Stimulated activated naive CD4-positive, alpha-beta T cell (primary cell): ENCODE measurements at places on chromosomes 2 and 18.
A peak's percentile ranks its signal among the peaks of the same experiment; 100 is the strongest.

GRCh38 chr2:98823196-98824170 lies 92.6 kb upstream of the MGAT4A start:
- DNase-seq: no peak

DNA sequence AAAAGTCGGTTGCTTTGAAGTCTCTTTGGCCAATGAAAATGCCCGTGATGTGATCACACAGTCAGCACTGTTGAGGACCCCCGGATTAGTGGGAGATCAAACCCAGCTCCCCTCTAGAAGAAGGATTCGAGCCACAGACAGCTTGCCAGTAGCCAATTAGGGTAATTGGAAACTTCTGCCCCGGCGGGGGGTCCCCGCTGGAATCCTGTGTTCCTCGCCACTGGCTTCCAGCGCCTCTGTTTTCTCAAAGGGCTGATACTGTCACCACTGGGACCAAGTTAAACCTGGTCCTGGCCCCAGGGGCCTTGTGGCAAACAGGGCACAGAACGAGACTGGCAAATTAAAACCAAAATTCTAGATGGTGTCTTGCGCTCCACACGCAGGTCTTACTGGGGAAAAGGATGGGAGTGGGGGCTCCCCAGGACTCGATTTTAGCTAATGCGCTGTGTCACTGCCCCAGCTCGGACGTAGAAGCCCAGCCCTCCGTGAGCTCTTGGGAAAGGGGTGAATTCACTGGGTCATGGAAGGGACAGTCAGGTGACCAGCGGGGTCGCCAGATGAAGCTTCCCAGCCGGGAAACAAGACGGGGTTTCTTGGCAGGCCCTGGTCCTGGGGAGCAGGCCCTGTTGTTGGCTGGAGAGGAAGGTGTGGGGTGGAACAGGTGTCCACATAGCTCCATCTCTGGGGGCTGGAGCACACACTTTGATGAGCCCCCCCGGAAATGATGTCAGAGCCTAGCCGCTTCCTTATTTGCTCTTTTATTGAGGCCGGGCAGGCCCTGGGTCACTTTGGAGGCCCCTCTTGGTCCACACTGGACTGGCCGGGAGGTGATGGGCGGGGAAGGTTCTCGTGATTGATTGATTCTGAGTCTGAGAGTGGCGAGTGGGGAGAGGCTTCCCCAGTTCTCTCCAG lies 90.2 kb downstream of the SMAD7 start:
- DNase-seq: no peak

GRCh38 chr2:128444816-128445522 lies 126.3 kb upstream of the HS6ST1 start:
- no peak for DNase-seq

DNA sequence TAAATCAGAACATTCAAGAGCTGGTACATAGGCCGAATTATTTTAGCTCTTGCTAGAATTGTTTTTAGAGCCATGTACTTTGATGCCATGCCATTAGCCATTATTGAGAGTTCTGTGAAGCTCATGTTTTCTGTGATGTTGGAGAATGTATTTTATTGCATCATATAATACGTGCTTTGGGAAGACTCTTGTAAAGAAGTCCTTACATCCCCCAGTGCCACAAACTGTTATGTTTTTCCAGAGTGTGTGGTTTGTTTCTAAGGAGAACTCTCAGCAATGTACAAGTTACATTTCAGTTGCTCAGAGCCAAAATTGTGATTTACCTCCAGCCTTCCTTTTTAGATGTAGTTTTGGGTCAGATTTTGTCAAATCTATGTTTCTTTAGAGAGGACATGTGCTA lies 148.6 kb downstream of the HAUS1 start:
- DNase-seq: no peak

- peak; percentile 14 for DNase-seq
Measured at GRCh38 chr2:101150306-101151145, 656 bp downstream of the TBC1D8 start.

DNA sequence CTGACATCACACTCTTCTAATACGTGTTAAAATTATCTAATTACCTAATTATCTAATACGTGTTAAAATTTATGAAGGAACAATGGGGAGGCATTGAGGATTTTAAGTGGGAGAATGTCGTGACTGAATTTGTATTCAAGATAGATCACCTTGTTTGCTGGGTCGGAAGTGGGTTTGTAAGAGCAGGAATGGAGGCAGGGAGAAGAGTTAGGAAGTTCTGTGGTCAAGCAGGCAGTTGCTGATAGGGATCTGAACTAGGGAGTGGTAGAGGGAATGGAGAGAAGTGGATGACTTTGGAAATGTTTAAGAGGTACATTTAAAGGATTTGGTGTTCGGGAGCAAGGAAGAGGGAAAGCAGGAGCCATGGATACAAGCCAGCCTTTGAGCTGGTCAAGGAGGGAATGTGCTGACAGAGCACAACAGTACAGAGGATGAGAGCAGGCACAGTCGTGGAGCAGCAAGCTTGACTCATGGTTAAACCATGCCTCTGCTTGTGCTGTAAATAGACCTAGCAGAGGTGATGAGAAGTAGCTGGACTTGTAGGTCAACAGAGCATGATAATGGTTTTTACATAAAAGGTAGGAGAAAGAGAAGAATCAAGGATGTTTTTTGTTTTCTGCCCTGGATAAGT lies 16.2 kb downstream of the IL18RAP start:
- no peak for DNase-seq

- DNase-seq: no peak
Measured at GRCh38 chr2:28178946-28179345, 213.7 kb upstream of the FOSL2 start.

DNA sequence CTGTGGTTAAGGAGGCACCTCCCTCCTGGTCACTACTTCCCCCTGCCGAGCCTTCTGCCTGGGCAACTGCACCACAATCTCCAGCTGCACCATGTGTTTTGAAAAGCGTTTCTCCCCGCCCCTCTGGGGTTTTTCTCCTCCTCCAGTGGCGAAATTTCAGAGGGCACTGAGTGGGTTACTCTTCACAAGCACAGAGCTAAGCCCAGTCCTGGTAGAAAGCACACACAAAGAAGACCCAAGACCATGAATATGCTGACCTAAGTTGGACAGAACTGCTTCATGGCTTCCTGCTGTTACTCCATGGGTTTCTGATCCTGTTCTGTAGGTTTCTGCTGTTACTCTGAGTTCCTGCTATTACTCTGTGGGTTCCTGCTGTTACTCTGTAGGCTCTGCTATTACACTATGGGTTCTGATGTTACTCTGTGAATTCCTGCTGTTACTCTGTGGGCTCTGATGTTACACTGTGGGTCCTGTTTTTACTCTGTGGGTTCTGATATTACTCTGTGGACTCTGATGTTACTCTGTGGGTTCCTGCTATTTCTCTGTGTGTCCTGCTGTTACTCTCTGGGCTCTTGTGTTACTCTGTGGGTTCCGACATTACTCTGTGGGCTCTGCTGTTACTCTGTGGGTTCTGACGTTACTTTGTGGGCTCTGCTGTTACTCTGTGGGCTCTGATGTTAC lies 216.6 kb downstream of the RTP5 start:
- no peak for DNase-seq

DNA sequence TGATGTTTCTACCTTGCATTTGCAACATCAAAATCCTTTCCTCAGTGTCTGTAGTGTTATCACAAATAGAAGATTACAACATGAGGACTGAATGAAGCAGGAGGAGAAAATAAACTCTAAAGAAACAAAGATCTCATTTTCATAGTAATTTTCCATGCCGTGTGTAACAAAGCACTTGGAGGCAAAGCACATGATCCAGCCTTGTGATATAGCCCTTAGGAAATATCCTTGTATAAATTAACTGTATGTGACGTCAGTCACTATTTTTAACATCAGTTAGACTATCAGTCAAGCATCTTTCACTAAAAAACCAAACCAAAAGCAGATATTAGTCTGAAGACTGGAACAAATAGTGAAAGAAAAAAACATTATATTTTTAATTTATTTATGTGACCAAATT lies 492.1 kb upstream of the CNTNAP5 start:
- no peak for DNase-seq

DNA sequence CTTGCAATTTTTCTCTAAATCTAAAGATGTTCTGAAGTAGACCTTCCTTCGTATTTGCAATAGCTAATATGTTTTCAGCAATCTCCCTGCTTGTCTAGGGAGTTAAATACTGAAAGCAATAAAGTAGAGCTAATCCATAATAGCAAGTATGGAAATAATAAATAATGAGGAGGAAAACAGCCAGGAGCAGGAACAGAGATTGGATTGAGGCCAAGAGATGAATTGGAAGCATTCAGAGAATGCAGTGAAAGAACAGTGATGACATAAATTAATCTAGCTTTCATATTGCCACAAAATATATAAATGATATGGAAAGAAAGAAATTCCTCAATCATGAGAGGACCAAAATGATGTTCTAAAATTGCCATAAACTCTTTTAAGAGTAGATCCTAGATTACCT lies 679.7 kb downstream of the METTL4 start:
- no peak for DNase-seq

- DNase-seq: no peak
Measured at GRCh38 chr2:32976409-32977063, 29.8 kb downstream of the LTBP1 start.

GRCh38 chr2:132824716-132825115 lies 154.7 kb upstream of the LYPD1 start:
- no peak for DNase-seq

GRCh38 chr2:231571661-231572191 lies 20.9 kb upstream of the TEX44 start:
- no peak for DNase-seq

GRCh38 chr2:69509011-69509749 lies 71.9 kb upstream of the NFU1 start:
- DNase-seq: no peak

- peak; percentile 78 for DNase-seq
Measured at GRCh38 chr2:100984892-100985307, 17.2 kb upstream of the RPL31 start.

DNA sequence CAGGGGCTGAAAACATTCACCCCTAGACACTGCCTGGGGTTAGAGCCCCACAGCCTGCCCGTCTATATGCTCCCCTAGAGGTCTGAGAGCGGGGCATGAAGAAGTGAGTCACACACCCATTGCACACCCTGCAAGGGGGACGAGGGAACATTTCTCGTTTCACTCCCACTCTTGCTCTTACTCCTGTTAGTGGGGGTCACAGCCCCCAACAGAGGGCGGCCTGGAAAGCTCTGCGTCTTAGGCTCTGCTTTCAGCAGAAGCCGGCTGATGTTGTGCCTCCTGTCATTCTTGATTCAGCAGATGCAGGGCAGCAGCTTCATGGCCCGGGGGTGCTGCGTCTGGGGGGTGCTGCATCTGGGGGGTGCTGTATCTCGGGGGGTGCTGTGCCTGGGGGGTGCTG lies 141.3 kb downstream of the ASB1 start:
- DNase-seq: no peak

- DNase-seq: no peak
Measured at GRCh38 chr2:61762292-61762691, 91.6 kb downstream of the FAM161A start.

DNA sequence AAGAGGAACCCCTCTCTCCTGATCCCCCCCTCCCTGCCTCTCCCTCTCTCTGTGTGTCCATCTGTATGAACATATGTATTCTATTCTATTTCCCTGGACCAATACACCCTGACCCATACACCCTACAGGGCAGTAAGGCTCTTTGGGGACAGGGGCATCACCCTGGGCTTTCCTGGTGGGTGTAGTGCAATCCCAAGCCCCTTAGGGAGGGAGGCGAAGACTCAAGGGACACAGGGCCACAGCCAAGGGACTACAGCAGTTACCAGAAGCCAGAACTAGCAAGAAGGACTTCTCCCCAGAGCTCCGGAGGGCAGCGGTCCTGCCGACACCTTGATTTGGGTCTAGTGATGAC lies 214.2 kb upstream of the RAB6C start:
- DNase-seq: no peak

DNA sequence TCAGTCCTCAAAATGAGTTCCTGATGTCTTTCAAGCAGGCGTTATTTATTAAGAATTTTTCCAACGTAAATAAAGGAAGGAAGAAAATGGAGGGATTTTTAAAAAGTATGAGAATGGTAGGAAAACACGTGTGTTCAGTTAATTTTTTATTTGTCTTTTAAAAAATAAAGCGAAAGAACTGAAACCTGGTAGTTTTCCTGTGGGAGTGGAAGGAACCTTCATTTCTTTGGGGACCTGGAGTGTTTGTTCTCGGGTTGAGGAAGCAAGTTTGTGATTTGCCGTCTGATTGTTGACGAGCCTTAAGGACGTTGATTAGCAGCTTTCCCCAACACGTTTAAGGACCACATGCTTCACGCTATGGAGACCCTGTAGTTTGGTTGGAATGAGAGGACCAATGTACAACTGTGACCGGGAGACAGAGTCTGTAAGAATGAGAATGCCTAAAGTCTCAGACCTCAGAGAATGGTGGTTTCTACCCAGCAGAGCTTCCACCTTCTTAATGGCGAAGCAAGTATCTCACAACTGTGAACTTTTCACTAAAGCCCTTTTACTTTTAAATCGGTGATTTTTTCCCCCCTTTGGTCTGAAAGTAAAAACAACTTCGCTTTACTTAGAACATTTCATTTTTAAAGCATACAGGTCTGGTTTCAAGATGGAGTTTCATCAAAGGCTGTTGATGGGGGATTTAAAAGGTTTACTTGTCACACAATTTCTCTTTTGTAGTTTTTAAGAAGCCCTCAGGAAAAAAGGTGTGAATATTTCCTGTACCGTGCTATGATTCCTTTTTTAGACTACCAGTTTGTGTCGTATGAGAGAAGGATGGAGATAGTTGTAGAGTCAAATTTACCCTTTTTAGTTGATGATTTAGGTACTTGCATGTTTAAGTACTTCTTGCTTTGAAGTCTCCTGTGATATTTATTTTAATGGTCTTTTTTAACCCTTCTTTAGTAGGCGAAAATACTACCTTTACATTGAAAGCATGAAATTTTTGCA lies 1.4 kb downstream of the TTC39C start:
- no peak for DNase-seq

- DNase-seq: no peak
Measured at GRCh38 chr18:627231-627630, 30.2 kb upstream of the TYMS start.

DNA sequence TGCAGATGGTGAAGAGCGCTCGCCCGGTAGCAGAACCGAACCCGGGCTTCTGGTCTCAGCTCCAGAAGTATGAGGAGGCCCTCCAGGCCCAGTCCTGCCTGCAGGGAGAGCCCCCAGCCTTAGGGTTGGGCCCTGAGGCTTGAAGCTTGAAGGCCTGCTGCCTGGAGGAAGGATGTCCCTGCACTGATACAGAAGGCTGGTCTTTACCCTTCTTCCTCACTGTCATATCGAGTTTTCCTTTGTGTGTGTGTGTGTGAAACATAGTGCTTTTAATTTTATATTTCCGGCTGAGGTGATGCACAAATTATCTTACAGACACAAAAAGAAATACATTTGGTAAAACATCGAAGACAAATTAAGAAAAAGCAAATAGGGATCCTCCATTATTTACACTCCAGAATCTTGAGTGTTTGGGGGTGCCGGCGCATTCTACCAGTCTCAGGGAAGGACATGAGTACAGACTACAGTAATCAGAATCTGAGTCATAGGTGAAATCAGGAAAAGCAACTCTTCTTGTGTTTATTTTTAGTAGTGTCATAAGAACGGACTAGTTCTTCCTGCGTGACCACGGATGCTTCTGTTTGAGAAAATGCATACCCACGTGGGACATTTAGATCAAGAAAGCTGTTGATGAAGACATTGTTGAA lies 1.3 kb downstream of the DUSP28 start:
- no peak for DNase-seq
